ENCODE measurements at places on chromosomes 6 and 20.

- no peak for DNase-seq
Observed at GRCh38 chr6:138757136-138757535, 16.4 kb upstream of the CCDC28A start.

DNA sequence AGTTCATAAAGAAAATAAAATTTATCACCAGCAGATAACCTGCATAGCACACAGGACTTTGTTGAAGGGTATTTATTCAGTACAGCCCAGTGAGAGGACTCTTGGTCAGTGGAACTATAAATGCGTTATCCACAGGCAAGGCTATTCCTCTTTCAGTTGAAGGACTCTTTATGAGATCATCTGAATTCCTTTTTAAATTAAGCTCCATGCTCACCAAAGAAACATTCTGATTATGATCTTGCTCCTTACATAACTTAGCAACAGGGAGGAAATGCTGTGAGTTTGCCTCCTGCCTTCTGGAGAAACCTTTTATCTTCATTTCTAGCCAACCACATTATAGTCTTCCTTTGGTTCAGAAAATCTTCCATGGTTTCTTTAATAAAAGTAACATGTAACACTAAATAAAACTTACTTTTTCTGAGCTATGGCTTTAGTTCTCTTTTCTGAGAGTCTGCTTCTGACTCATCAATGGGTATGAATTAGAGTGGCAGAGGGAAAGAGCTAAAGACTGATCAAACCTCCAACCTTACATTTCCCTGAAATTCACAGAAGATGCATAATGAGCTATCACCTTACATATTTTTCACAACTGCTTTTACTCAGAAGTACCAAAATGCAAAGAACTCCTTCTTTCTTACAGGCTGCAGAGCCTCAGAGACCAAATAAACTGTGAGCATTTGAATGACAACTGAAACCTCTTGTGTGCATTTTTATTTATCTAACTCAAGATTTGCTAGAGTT is 267.2 kb downstream of the ADGRG6 start:
- DNase-seq = no peak

- DNase-seq = no peak
Observed at GRCh38 chr6:31135710-31136109, 3.2 kb downstream of the PSORS1C2 start.

- no peak for DNase-seq
Observed at GRCh38 chr20:16533502-16533901, 39.7 kb downstream of the KIF16B start.

DNA sequence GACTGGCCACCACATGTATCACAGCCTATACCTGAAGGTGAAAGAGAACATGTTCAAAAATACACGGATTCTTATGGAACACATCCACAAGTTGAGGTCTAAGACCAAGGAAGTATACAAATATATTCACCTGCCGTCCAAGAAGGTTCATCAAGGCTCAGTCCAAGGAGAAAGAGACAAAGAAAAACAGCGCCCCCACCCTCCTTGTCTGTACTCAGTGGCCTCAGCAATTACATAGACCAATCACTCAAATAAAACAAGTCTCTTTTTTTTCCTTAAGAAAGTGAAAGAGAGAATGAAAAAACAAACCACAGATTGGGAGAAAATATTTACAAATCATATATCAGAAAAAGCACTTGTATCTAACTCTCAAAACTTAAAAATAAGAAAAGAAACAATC is 19.5 kb downstream of the CPXM1 start:
- DNase-seq = no peak

DNA sequence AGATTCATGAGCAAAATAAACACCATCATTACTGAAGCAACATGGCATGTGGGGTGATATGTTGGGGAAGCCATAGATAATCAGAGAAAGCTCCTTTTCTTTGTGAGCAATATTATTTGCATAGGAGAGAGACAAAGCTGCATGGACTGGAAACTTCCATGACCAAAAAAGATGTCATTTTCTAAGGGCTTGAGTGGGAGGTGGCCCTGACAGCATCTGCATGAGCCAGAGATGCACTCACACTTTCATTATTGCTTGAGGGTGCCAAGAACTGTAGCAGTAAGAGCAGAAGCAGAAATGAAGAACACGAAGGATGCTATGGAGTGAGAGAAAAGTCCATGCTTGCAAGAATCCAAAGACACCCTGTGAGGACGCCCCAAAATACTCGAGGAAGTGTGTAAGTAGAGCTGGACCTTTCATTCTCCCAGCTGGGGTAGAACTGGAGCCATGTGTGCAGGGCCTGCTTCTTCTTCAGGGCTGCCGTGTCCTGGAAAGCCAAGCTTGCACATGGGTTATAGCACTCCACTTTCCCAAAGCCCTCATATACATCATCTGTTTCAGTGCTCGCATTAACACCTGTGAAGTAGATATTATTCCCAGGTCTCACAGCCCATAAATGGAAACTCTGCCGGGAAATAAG is 851.2 kb downstream of the DHX35 start:
- no peak for DNase-seq

GRCh38 chr20:48193627-48194425 is 408.5 kb upstream of the SULF2 start:
- no peak for DNase-seq

- DNase-seq = no peak
Observed at GRCh38 chr20:25243416-25243979, 4.4 kb upstream of the PYGB start.

- DNase-seq = no peak
Observed at GRCh38 chr6:151835396-151835795, 27.9 kb downstream of the ESR1 start.

GRCh38 chr20:53099856-53100255 is 127.7 kb downstream of the TSHZ2 start:
- no peak for DNase-seq

- DNase-seq = no peak
Observed at GRCh38 chr20:46350986-46351267, 42.6 kb upstream of the CDH22 start.

DNA sequence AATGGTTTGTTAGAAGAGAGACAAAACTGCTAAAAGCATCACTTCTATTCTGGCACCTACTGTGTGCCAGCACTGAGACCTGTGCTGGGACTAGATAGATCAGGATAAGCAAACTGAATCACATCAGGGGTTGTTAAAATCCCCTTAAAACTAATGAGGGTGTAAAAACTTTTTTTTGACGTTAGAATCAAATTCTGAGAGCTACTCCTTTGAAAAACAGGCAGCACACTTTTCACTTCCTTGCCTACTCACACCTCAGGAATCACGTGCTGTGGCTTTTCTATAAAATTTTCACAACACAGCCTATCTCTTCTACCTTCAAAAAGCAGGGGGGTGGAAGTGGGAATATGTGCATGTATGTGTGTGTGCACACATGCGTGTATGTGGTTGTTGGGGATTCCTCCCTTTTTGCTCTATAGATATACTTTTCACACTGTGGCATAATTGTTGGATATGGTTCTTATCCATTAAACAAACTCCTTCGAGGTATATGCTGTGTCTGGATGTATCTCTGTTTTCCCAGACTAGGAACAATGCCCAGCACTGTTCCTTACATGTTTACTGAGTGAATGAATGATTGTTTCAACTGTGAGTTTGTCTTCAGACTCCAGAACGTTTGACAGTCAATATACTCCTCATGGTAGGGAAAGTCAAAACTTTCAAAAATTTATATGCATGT is 105.4 kb downstream of the FYN start:
- no peak for DNase-seq

- DNase-seq = no peak
Observed at GRCh38 chr6:136952714-136953260, 30.7 kb downstream of the SLC35D3 start.

GRCh38 chr20:8656335-8656734 is 412.6 kb upstream of the PLCB4 start:
- DNase-seq = no peak

- DNase-seq = no peak
Observed at GRCh38 chr20:48066246-48066645, 281.0 kb upstream of the SULF2 start.

- DNase-seq = no peak
Observed at GRCh38 chr6:100234625-100235024, 230.1 kb downstream of the SIM1 start.

GRCh38 chr6:90274451-90275030 is 22.1 kb downstream of the BACH2 start:
- no peak for DNase-seq

DNA sequence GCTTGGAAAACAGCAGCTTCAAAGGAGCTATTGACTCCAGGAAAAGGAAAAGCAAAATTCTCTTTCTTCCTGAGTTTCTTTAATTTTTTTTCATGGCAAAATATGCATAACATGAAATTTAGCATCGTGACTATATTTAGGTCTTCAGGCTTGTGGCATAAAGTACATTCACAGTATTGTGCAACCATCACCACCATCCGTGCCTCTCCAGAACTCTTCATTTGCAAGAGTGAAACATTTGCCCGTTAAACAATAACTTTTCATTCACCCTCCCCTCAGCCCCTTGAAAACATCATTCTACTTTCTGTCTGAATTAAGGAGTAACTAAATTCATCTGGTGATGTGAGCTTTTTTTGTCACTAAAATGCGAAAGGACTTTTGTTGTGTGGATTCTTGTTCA is 251.7 kb downstream of the PHACTR1 start:
- no peak for DNase-seq

- no peak for DNase-seq
Observed at GRCh38 chr6:130070792-130071191, 52.4 kb downstream of the L3MBTL3 start.

DNA sequence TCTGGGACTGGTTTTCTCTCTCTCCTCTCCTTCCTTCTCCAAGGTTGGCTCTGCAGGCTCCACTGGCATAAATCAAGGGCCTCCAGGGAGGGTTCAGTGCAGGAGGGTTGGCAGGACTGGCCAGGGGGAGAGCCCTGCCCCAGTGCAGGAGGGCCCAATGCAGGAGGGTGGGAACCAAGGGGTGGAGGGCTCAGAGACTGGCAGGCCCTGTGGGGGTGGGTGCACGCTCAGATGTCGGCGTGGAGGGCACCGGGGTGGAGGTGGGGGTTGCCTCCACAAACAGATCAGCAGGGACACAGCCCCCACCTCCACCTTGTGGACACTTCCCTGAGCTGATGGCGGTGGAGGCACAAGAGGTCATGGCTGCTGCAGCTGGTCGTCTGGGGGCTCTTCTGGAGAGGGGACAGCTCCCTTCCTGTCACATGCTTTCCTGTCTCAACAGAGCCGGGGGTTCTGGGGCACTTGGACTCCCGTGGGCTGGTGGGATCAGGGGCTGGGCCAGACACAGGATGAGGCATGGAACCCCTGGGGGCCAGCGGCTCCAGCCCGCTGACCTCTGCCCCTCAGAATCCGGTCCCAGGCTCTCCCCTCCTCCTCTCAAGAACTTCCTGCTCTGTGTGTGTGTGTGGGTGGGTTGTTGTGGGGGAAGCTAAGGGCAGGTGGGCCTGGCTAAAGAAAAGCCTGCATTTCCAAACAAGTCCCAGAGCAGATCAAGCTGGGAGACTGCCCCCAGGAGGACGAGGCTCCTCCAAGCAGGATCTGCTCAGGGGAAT is 2.7 kb upstream of the ABHD16B start:
- DNase-seq = no peak
